Caco-2 (cell line): ENCODE measurements at places on chromosomes 13 and 19. TPM values are rescaled to one million over a fixed set of nuclear protein-coding genes. Genes with fewer than 3 reads are reported as not detected.

The CAMSAP3 gene
- 60.5 and 61.6 TPM in 2 replicates for total RNA-seq

GRCh38 chr19:34350161-34350561 lies 14.8 kb upstream of the GPI start:
- DNase-seq = no peak

- DNase-seq = no peak
Observed at GRCh38 chr19:47376589-47377144, 27.6 kb downstream of the DHX34 start.

GRCh38 chr19:4016903-4017638 lies 9.5 kb downstream of the PIAS4 start:
- no peak for DNase-seq
